Dermis blood vessel endothelial cell (primary cell): ENCODE measurements at places on chromosomes 6 and 20. TPM values are rescaled to one million over a fixed set of nuclear protein-coding genes. Genes with fewer than 3 reads are reported as not detected.

The B3GALT4 gene
- total RNA-seq, result 5.9 and 10.0 TPM in 2 replicates

The RCAN2 gene
- total RNA-seq, result 0.19 and 0.34 TPM in 2 replicates

The HRH3 gene
- total RNA-seq, result not detected in 2 replicates

The NINL gene
- 21.6 and 24.8 TPM in 2 replicates for total RNA-seq

The NT5E gene
- 96.7 and 157 TPM in 2 replicates for total RNA-seq

The PLCB1 gene
- total RNA-seq, result 18.0 and 19.6 TPM in 2 replicates

The RIPPLY2 gene
- total RNA-seq, result 0.42 TPM in 1 of 2 replicates, not detected in the other

The DOK5 gene
- total RNA-seq, result 0.34 and 0.51 TPM in 2 replicates

The TMEM244 gene
- total RNA-seq, result not detected in 2 replicates

The GABRR2 gene
- total RNA-seq, result 0.14 and 0.51 TPM in 2 replicates

The PHACTR3 gene
- total RNA-seq, result 0.51 and 1.3 TPM in 2 replicates

The LAMP5 gene
- 0.34 and 0.84 TPM in 2 replicates for total RNA-seq

The PAX1 gene
- not detected in 2 replicates for total RNA-seq

The NQO2 gene
- total RNA-seq, result 22.5 and 24.1 TPM in 2 replicates

The SAMD5 gene
- total RNA-seq, result 1.0 and 1.1 TPM in 2 replicates

The TFEB gene
- 5.7 and 6.5 TPM in 2 replicates for total RNA-seq

The ASCC3 gene
- 76.7 and 89.7 TPM in 2 replicates for total RNA-seq

The MYCT1 gene
- 112 and 162 TPM in 2 replicates for total RNA-seq

The CYP24A1 gene
- total RNA-seq, result not detected in 2 replicates

The BACH2 gene
- 1.2 and 1.3 TPM in 2 replicates for total RNA-seq

The MAS1 gene
- not detected in 2 replicates for total RNA-seq

The RIPOR3 gene
- total RNA-seq, result 0.68 TPM in 1 of 2 replicates, not detected in the other

The WFDC10B gene
- total RNA-seq, result not detected in 2 replicates

The TFAP2D gene
- total RNA-seq, result not detected in 2 replicates

The OR2H1 gene
- not detected in 2 replicates for total RNA-seq

The PRPF6 gene
- 79.6 and 94.2 TPM in 2 replicates for total RNA-seq

The MAP3K7 gene
- 20.8 and 30.0 TPM in 2 replicates for total RNA-seq

The DDX43 gene
- total RNA-seq, result 1.4 and 1.7 TPM in 2 replicates

The NRSN1 gene
- not detected in 2 replicates for total RNA-seq

The BNIP5 gene
- total RNA-seq, result not detected in 2 replicates

The CLPSL2 gene
- total RNA-seq, result not detected in 2 replicates
